ENCODE measurements at places on chromosomes 13 and 19. TPM values are rescaled to one million over a fixed set of nuclear protein-coding genes. Genes with fewer than 3 reads are reported as not detected.

The YJU2 gene
- 22.1 TPM for polyA plus RNA-seq

DNA sequence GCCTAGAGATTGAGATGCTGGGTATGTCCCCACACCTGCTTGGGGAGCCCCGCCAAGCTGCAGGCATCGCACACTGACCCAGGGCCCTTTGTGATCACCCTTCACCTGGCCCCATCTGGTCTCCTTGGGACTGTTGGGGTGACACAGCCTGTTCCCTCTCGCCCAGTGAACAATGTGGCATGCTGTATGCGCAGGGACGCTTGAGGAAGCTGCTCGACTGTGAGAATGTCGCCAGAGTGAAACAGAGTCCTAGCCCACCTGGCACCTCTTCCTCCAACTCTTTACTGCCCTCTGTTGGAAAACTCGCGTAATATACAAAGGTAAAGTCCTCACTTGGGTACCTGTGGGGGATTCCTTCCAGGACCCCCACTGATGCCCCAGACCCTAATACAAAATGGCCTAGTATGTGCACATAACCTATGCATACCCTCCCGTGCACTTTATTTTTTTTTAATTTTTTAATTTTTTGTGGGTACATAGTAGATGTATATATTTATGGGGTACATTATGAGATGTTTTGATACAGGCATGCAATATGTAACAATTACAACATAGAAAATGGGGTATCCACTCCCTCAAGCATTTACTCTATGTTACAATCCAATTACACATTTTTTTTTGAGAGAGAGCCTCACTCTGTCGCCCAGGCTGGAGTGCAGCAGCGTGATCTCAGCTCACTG, 9.0 kb downstream of the BLOC1S3 start:
- DNase-seq: no peak

DNA sequence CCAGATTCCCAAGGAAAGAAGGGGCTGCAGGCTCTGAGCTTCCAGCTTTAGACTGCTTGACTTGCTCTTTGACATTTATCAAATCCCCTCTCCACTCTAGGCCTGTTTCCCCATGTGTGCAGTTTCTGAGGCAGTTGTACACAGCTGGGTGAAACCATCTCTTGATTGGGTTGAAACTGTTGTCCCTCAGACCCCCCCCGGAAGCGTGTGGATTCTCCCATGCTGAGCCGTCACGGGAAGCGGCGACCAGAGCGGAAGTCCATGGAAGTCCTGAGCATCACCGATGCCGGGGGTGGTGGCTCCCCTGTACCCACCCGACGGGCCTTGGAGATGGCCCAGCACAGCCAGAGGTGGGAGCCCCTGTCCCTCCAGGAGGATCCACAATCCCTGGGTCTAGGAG, 19.7 kb downstream of the BRSK1 start:
- DNase-seq: no peak

- no peak for DNase-seq
These were observed 6.9 kb upstream of the CEACAM5 start for GRCh38 chr19:41701401-41702075.

DNA sequence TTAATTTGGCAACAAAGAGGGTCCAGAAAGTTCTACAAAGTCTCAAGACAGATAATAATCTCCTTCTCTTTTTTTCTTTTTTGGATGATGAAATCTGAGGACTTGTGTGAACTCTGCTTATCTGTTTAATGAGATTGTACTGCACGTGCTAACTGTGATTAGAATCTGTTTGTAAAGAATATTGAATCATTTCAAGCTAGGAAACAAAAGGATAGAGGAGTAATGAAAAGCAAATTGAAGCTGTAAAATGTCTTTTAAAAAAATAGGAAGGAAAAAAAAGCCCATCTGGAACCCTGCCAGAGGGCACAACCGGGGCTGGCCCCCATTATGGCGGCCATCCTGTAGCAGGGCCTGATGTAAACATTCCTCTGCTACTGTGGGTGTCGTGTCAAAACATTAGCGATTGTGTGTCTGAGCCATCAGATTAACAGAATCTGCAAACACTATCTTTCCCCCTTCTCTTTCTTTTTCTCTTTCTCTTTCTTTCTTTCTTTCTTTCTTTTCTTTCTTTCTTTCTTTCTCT, 83.0 kb downstream of the FLT1 start:
- no peak for DNase-seq

The SOX21 gene
- polyA plus RNA-seq: 0.30 TPM

- no peak for DNase-seq
These were observed 236.2 kb upstream of the SERP2 start for GRCh38 chr13:44137466-44137865.
